ENCODE measurements at places on chromosomes 12 and 14.
A peak's percentile ranks its signal among the peaks of the same experiment; 100 is the strongest.

- DNase-seq, result no peak
Measured at GRCh38 chr14:89540830-89541470, 123.9 kb upstream of the FOXN3 start.

DNA sequence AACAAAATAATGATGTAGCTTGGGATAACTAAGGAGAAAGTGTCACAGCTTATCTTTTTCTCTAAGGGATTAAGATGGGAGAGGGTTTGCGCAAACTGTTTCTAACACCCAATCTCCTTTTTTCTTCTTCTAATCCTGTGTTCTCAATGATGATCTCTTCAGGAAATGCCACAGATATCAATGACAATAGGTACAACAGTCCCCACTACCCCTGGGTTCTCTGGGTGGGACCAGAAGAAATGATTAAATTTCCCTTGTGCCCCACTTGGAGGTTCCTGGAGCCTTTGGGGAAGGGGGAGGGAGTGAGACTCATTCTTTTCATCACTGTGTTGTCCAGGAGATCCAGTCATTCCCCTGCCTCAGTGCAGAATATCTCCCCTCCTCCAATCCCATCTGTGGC lies 8.6 kb upstream of the PIP4K2C start:
- no peak for DNase-seq

GRCh38 chr14:72333357-72333756 lies 401.1 kb downstream of the RGS6 start:
- no peak for DNase-seq

DNA sequence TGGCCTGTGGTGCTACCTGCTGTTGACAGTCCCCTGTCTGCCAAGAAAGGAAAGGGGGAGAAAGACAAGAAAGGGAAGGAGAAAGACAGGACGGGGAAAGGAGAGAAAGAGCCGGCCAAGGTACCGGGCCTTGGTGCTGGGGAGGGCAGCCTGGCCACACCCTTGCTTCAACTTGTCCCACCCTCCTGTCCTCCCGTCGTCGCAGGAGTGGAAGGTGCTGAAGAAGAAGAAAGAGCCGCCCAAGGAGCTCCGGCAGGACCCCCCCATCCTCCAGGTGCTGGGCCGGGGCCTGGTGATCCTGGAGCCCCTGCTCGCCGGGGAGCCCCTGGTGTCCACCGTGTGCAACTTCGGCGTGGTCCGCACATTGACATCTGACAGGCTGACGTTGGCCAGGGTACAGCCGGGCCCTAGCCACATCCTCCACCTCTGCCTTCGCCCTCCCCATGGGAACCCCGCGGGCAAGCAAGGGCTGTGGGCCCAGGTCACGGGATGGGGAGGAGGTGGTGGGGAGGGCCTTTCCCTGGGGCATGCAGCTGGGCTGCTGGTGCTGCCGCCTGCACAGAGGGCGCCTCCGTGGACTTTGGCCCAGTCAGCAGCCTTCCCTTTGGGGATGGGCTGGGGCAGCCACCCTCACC lies 2.9 kb upstream of the B3GNT4 start:
- peak; percentile 29 for DNase-seq

- DNase-seq, result no peak
Measured at GRCh38 chr12:79250186-79250585, 385.6 kb downstream of the SYT1 start.

Measured in dorsolateral prefrontal cortex (tissue), 122 donors.